ENCODE measurements at places on chromosomes 2 and 18. TPM values are rescaled to one million over a fixed set of nuclear protein-coding genes. Genes with fewer than 3 reads are reported as not detected.

The MEP1B gene
- not detected for total RNA-seq

The PKDCC gene
- 65.5 TPM for total RNA-seq

The CCDC121 gene
- 1.7 TPM for total RNA-seq

The COLEC12 gene
- 73.4 TPM for total RNA-seq

The VPS4B gene
- total RNA-seq: 26.8 TPM

The MARCO gene
- total RNA-seq: not detected

The EGR4 gene
- total RNA-seq: not detected
